ENCODE measurements at places on chromosomes 3 and 15. TPM values are rescaled to one million over a fixed set of nuclear protein-coding genes. Genes with fewer than 3 reads are reported as not detected.
A peak's percentile ranks its signal among the peaks of the same experiment; 100 is the strongest.

DNA sequence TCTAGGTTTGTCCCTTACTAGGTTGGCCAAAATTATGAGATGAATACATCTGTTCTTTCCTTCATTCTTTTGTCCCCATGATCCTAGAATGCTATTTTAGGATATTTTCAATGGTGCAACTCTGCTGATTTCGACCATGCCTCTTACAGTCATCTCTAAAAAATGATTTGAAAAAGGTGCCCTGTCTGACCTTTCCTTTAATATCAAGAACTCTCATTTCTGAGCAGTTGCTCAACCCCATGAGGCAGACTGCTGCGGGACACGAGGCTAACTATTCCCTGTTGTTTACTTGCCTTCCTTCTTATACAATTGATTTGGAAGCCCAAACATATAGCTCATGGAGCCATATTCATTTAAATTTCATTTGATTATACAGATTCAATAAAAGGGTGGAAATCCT, 14.6 kb downstream of the PLSCR2 start:
- H3K4me1 ChIP-seq: no peaks in the 10 kb centered on the region
- H3K36me3 ChIP-seq: no peaks in the 10 kb centered on the region
- no peaks in the 10 kb centered on the region for H3K27me3 ChIP-seq
- H3K4me3 ChIP-seq: no peak overlapping the region

- no peaks in the 10 kb centered on the region for H3K4me1 ChIP-seq
- no peak overlapping the region for H3K27ac ChIP-seq
- H3K4me3 ChIP-seq: no peak overlapping the region
Measured at GRCh38 chr3:83649692-83650091, 1309.1 kb upstream of the CADM2 start.

DNA sequence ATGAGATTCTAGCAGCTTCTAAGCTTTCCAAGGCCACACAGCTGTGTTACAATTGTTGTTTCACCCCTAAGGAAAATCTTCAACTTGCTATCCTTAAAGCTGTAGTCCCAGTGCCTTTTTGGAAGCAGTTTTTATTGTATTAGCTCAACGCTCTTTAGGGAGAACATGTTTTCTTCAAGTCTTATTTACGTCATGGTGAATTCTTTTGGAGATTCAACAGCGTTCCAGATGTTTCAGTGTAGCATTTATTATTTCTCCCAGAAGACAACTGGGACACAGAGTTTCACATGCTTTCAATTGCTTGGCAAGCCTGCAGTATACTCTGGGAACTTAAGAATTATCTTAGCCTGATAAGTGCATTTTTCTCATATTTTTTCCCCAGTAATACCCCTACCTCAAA, 888.3 kb downstream of the PLOD2 start:
- H3K4me1 ChIP-seq: no peaks in the 10 kb centered on the region
- no peak overlapping the region for H3K4me3 ChIP-seq
- H3K27ac ChIP-seq: no peak overlapping the region
- no peaks in the 10 kb centered on the region for H3K36me3 ChIP-seq
- no peaks in the 10 kb centered on the region for H3K27me3 ChIP-seq
- DNase-seq: no peak

The ALG3 gene
- total RNA-seq: 61.4 TPM

The DNASE1L3 gene
- not detected for total RNA-seq

The C3orf49 gene
- total RNA-seq: not detected

DNA sequence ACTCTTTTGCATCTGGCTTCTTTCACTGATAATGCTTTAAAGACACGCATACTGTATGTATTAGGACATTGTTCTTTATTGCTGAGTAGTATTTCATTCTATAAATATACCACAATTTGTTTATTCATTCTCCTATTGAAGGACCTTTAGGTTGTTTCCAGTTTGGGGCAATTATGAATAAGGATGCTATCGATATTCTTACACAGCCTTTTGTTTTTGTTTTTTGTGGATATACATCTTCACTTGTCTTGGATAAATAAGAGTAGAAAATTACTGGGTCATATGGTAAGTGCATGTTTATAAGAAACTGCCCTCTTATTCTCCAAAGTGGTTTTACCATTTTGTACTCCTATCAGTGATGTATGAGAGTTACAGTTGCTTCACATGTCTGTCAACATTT, 61.8 kb upstream of the GOLGA6B start:
- H3K27ac ChIP-seq: no peak overlapping the region
- no peak for DNase-seq
- H3K4me3 ChIP-seq: no peak overlapping the region
- no peaks in the 10 kb centered on the region for H3K36me3 ChIP-seq
- H3K4me1 ChIP-seq: no peaks in the 10 kb centered on the region

- H3K4me1 ChIP-seq: no peaks in the 10 kb centered on the region
- no peak for DNase-seq
- H3K27me3 ChIP-seq: no peaks in the 10 kb centered on the region
- H3K4me3 ChIP-seq: no peak overlapping the region
Measured at GRCh38 chr3:140472306-140473020, 205.4 kb upstream of the TRIM42 start.

The C2CD4A gene
- total RNA-seq: 0.13 TPM

GRCh38 chr3:4508048-4508981, 15.2 kb downstream of the ITPR1 start:
- no peak for DNase-seq
- H3K27ac ChIP-seq: no peak overlapping the region
- H3K4me3 ChIP-seq: no peak overlapping the region
- peaks cover 43% of the 10 kb centered on the region for H3K4me1 ChIP-seq

The ROBO1 gene
- total RNA-seq: 0.55 TPM

The UROC1 gene
- not detected for total RNA-seq

The ZNF621 gene
- total RNA-seq: 22.5 TPM

GRCh38 chr3:183188895-183189462, 26.4 kb upstream of the LAMP3 start:
- DNase-seq: no peak
- no peaks in the 10 kb centered on the region for H3K27me3 ChIP-seq
- no peaks in the 10 kb centered on the region for H3K36me3 ChIP-seq

DNA sequence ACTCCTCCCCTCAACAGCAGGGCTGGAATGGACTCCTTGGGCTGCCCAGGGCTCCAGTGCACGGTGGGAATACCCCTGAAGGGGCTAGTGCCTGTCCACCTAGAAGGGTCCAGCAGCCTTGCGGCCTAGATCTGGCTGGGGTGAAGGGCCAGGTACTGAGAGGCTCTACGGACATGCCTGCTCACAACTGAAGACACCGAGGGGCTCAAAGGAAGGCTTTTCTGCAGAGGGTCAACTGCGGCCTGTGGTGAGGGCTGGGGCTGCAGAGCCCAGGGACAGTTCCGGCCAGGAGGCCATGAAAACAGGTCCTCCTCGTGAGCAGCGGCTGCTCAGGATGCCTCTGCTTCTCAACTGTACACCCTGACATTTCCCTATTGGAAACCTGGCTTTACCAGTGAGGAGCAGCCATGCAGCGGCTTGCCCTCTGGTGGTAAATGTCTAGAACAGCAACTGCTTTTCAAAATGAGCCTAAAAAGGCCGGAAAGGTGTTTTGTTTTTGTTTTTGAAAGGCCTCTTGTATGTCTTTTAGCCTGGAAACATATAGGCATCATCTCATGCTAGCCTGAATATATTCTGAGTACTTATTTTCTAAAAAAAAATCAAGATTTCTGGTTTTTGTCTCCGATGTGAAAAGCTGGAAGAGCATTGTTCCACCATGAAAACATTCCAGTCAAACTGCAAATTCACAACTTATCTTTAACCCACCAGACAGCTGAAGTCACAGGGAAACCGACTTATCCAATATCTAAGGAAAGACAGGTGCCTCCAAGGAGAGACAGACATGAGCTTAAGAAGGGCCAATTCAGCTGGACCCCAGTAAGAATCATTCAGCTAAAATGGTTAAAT, 163.4 kb downstream of the KLF13 start:
- peak; percentile 45 for DNase-seq
- no peak overlapping the region for H3K4me3 ChIP-seq
- no peaks in the 10 kb centered on the region for H3K27me3 ChIP-seq
- peaks cover 22% of the 10 kb centered on the region for H3K4me1 ChIP-seq

GRCh38 chr15:84969257-84969656, 12.4 kb upstream of the PDE8A start:
- no peaks in the 10 kb centered on the region for H3K27me3 ChIP-seq
- no peak overlapping the region for H3K27ac ChIP-seq
- no peak for DNase-seq
- no peak overlapping the region for H3K4me3 ChIP-seq

GRCh38 chr15:75001310-75001709, 5.9 kb downstream of the SCAMP5 start:
- H3K27me3 ChIP-seq: peaks cover 23% of the 10 kb centered on the region
- no peak for DNase-seq
- H3K36me3 ChIP-seq: no peaks in the 10 kb centered on the region
- no peak overlapping the region for H3K27ac ChIP-seq
- no peak overlapping the region for H3K4me3 ChIP-seq

The LCTL gene
- not detected for total RNA-seq

The GOLGA6L9 gene
- 1.6 TPM for total RNA-seq

DNA sequence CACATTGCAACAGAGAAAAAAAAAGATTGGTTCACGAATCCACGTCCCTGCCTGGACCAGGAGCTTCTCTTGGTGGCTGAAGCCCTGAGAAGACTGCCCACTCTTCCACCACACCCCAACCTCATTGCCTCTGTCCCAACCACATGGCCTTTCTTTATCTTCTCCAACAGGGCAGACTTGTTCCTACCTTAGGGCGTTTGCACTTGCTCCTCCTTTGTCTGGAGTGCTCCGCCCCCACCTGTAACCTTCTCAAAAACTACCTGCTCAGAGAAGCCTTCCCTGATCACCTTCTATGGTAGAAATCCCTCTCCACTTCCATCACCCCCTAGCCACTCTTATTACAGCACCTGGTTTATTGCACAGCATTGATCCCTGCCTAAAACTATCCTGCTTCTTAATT, 64.7 kb downstream of the ITGA11 start:
- no peaks in the 10 kb centered on the region for H3K27me3 ChIP-seq
- H3K36me3 ChIP-seq: no peaks in the 10 kb centered on the region
- no peak for DNase-seq
- H3K4me1 ChIP-seq: no peaks in the 10 kb centered on the region
- H3K27ac ChIP-seq: no peak overlapping the region

The CYP11A1 gene
- total RNA-seq: not detected

GRCh38 chr3:40691452-40691861, 166.7 kb downstream of the ZNF621 start:
- H3K27ac ChIP-seq: no peak overlapping the region
- H3K4me1 ChIP-seq: no peaks in the 10 kb centered on the region
- H3K27me3 ChIP-seq: no peaks in the 10 kb centered on the region
- H3K36me3 ChIP-seq: no peaks in the 10 kb centered on the region
- DNase-seq: no peak

DNA sequence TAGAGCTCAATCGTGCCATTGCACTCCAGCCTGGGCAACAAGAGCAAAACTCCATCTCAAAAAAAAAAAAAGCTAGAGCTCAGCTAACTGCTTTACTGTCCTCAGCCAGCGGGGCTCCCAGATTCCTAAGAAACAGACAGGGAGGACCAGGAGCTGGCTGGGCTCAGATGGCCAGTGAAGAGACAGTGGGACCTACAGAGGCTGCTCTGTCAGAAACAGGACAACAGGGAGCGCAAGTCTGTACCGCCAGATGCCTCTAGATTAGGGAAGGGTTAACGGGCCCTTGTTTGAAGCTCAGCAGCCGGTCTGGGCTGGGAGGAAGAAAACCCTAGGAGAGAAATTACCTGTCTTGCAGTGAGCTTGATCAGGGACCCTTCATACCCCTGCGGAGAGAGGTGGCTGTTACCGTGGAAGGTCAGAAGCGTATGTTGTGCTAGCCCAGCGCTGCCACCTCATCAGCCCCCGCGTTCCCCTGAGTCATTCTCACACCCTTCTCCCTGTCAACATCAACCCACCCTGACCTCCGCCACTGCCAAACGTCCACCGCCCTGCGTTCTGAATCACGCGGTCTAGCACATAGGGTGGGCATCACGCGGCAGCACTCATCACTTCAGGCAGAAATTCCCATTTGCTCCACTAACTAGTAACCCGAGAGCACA, 25.3 kb downstream of the RBPMS2 start:
- no peak overlapping the region for H3K27ac ChIP-seq
- no peaks in the 10 kb centered on the region for H3K4me1 ChIP-seq
- H3K27me3 ChIP-seq: no peaks in the 10 kb centered on the region
- H3K36me3 ChIP-seq: no peaks in the 10 kb centered on the region

All from CD8-positive, alpha-beta memory T cell (primary cell).